AG09319 (cell line): ENCODE measurements at places on chromosomes 5 and 9.

DNA sequence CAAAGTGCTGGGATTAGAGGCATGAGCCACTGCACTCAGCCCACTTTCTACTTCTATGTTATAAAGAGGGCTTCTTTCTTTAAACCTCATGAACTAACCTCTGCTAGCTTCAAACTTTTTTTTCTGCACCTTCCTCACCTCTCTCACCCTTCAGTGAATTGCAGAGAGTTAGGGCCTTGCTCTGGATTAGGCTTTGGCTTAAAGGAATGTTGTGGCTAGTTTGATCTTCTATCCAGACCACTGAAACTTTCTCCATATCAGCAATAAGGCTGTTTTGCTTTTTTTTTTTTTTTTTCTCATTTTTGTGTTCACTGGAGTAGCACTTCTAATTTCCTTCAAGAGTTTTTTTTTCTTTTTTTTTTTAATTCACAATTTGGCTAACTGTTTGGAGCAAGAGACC is 216.4 kb upstream of the MAP3K1 start:
- no peak for DNase-seq

DNA sequence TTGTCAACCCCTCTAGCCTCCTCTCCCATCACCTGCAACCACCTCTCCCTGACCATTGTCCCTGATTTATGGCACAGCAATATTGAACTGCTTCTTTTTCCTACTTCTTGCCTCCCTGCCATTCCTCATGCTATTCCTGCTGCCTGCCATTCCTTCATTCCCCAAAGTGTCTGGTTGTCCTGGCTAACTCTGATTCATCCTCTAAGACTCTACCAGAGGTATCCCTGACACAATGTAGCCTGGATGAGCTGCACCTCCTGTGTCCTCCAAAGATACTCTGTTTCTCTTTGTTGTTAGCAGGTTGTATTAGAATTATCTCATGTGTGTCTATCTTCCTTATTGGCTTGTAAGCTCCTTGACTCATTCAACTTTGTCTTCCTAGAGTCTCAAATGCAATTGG is 53.5 kb upstream of the PTPN3 start:
- no peak for DNase-seq

GRCh38 chr9:132410642-132411041 is 631 bp downstream of the CFAP77 start:
- DNase-seq = no peak

DNA sequence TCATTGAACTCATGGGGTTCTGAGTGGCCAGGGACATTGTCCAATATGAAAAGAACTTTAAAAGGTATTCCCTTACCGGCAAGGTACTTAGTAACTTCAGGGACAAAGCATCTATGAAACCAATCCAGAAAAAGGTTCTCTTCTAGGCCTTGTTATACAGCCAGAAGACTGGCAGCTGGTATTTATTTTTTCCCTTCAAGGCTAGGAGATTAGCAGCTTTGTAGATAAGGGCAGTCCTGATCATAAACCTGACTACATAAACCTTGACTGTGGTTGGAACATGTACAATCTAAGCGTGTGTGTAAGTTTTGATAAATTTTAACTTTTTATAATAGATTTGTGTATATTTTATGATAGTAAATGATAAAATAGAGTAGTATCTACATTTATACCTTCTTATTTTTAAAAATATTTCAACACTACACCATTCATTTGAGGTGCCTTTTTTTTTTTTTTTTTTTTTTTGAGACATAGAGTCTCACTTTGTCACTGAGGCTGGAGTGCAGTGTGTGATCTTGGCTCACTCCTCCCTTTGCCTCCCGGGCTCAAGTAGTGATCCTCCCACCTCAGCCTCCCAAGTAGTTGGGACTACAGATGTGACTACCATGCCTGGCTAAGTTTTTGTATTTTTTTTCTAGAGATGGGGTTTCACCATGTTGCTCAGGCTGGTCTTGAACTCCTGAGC is 24.5 kb downstream of the RANBP17 start:
- no peak for DNase-seq

- no peak for DNase-seq
Measured at GRCh38 chr5:94397508-94397907, 220.9 kb downstream of the KIAA0825 start.

- no peak for DNase-seq
Measured at GRCh38 chr5:97106216-97106581, 36.2 kb downstream of the LIX1 start.

GRCh38 chr5:6506611-6507010 is 58.0 kb downstream of the UBE2QL1 start:
- DNase-seq = no peak

DNA sequence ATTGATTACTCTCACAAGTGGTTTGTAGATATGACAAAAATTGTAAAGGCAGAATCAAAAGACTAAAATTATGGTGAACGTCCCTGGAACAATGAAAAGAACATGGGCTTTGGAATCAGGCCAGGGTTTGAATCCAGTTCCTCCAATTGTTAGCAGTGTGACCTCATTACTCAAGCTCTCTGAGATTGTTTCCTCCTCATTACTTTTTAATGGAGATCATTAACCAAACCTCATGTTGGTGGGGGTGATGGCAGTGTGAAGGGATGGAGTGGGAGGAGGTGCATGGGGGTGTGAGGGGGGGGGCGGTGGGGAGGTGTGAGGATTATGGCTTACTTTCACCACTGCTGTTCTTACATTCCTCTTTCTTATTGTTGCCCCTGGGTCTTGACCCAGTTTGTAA is 44.1 kb upstream of the FOXE1 start:
- no peak for DNase-seq

- DNase-seq = no peak
Measured at GRCh38 chr5:10333154-10334006, 20.1 kb upstream of the MARCHF6 start.

DNA sequence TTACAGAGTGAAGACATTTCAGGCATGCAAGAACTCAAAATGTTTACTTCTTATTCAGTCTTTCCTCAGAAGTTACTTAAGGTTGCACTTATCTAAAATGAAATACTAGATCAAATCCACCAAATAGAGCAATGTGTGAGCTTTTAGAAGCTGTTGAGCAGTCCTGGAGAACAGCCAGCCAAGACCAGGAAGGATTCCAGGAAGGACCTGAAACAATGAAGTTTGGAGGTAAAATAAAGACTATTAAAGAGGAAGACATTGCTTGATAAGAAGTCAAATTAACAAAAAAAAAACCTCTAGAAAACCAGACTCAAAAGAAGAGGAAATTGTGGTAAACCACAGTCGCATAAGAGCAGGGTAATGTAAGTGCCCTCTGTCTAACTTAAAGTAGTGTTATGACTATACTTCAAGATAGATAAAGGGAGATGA is 156.2 kb upstream of the S1PR3 start:
- no peak for DNase-seq

DNA sequence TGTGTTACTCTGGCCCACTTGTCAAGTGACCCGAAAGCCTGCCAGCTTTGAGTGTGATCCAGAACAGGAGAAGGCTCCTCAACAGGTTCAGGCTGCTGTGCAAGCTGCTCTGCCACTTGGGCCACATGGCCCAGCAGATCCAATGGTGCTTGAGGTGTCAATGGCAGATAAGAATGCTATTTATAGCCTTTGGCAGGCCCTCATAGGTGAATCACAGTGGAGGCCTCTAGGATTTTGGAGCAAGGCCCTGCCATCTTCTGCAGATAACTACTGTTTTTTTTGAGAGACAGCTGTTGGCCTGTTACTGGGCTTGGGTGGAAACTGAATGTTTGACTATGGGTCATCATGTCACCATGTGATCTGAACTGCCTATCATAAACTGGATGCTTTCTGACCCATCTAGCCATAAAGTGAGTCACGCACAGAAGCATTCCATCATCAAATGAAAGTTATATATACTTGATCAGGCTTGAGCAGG is 180.8 kb downstream of the CARTPT start:
- DNase-seq = no peak

DNA sequence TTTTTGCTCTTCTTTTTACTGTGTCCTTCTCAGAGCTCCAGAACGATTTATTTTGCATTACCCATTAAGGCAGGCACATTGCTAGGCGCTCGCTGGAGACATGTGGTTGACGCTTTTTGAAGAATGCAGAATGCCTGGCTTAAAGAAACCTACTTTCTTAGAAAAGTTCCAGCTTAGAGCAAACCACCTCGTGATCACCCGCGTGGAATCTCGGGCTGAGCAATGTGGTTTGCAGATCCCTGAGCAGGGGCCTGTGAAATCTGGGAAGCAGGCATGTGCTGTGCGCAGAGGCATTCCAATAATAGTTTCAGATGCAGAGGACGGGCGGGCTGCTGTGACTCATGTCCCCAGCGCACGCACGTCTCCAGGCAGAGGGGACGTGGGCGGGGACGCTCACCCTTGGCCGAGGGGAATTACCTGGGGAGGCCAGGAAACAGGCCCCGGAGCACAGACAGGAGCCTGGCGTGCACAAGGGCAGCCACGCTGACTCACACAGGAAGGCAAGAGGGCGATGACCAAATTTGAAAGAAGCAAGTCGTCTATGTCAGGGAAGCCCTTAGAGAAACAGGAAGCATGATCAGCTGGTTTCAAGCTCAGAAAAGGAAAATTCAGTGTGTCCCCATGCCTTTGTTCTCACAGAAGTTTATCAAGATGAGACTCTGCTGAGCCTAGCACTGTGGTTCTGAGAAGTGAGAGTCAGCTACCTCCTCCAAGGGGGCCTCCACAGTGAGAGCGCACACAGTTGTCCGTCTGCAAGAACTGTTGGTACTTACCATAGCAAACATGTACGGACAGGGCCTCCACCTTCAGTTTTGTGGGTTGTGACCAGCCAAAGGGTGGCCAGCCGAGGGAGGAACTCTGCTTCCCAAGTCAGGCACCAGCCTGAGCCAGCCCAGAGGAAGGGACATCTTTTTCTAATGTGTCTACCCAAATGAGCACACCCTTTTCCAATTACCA is 218.6 kb downstream of the PIK3R1 start:
- peak; percentile 78 for DNase-seq

DNA sequence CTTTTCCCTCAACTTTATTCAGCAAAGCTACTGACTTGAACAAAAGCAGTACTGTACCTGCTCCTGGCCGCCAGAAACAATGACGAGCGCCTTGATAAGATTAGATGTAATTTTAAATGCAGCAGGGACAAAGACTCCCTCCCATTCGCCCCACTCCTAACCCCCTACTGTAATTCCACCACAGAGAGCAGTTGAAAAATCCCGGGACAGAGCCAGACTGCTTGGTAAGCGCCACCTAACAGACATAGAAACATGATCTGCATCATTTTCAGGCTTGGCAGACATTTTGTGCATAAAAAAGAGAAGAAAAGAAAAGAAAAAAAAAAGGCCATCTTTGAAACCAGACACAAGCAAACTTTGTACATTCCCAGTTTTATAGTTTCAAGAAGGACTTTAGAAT is 81.9 kb downstream of the ISL1 start:
- no peak for DNase-seq

- no peak for DNase-seq
Measured at GRCh38 chr9:114693248-114693855, 11.4 kb upstream of the TEX48 start.

GRCh38 chr5:143431789-143432188 is 28.3 kb upstream of the NR3C1 start:
- no peak for DNase-seq

DNA sequence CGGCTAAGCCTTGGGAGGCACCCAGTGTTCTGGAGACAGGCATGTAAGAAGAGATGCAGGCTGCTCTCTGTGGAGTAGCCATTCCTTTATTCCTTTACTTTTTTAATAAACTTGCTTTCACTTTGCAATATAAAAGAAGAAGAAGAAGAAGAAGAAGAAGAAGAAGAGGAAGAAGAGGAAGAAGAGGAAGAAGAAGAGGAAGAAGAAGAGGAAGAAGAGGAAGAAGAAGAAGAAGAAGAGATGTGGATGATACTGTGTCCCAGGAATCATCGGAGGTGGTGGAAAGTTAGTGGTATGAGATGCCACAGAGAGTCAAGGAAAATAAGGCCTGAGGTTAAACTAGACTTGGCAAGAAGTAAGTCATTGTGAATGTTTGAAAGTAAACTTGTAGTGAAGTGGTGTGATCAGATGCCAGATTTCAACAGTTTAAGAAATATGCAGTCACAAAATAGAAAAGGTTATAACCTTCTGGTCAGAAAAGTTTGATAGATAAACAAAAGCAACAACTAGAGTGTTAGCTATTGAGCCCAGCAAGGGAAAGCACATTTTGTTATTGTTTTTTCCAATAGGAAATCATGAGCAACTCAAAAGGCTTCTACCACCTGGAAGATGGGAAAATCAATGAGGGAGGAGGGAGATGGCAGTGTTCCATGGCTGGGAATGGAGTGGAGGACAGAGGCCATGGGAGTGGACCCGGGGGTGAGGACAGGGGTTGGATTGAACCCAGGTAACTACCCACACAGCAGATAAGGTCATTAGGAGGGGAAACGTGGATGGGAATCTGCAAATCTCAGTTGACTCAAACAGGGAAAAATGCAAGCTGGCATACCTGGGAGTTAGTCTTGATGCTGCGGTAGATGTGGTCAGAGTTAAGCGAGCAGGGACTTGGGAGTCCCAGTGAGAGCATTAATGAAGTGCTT is 16.8 kb downstream of the AOPEP start:
- DNase-seq = no peak

DNA sequence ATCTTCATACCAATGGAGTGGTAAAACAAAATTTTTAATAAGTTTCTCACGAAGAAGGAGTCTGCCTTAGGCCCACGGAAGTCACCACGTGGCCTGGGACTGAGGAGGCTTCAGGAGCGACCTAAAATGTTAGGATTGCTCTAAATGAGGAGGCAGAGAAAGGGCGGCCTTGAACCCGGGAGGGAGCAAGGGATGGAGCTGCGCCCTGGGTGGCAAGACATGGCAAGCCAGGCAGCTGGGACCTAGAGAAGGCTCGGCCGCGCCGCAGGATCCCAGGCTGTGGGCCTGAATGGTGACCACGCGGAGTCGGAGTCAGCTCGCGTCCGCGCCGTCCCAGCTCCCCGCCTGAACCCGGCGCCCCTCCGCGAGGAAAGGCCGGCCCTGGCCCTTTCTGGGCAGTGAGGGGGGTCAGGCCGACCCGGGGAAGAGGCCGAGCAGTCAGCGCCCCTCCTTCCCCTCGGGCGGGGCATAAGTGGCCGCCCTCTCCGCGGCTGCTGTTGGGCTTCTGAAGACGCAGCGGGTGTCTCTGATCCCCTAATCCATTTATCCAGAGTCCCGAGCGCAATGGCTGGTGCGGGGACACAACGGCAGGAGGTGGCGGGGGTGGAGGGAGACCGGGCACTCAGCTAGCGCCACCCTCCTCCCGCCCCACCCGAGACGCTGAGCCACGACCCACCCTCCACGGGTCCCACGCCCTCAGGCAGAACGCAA is 10.6 kb downstream of the IRX1 start:
- DNase-seq = no peak

- DNase-seq = no peak
Measured at GRCh38 chr5:98330871-98331270, 442.6 kb upstream of the RGMB start.

- no peak for DNase-seq
Measured at GRCh38 chr5:148569948-148570347, 84.4 kb downstream of the HTR4 start.

DNA sequence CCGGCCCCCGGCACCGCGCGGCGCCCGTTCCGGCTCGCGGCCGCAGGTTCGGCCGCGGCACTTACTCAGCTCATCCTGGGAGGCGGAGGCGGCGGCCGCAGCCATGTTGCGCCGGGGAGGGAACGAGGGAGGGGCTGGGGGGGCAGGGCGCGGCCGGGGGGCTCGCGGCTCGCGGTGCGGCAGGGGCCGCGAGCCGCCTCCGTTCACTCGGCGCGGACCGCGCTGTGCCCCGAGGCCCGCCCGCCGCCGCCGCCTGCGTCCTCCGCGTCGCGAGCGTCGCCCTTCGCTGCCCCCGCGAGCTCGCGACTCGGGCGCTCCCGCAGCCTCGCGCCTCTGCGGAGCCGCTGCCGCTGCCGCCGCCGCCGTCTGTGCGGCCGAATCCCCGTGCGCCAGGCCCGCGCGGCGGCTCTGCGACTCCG is 735 bp downstream of the ECPAS start:
- DNase-seq = peak; percentile 11

- no peak for DNase-seq
Measured at GRCh38 chr5:143698574-143698973, 113.4 kb upstream of the HMHB1 start.

GRCh38 chr5:157611571-157612476 is 36.2 kb upstream of the ADAM19 start:
- DNase-seq = no peak
